ENCODE measurements at places on chromosomes 2 and 18. TPM values are rescaled to one million over a fixed set of nuclear protein-coding genes. Genes with fewer than 3 reads are reported as not detected.

SLC9A4 gene
- total RNA-seq = not detected

ANKRD36C gene
- 24.7 TPM for total RNA-seq

DPYSL5 gene
- not detected for total RNA-seq

MLPH gene
- 9.9 TPM for total RNA-seq

CHPF gene
- total RNA-seq = 214 TPM

CCDC68 gene
- total RNA-seq = 6.3 TPM

CDH19 gene
- total RNA-seq = 14.4 TPM

AP1S3 gene
- 2.0 TPM for total RNA-seq

C2orf66 gene
- not detected for total RNA-seq

APCDD1 gene
- 9.2 TPM for total RNA-seq

ZAP70 gene
- total RNA-seq = not detected

ARHGAP25 gene
- total RNA-seq = 4.3 TPM

TRAPPC8 gene
- 18.6 TPM for total RNA-seq

KLHL29 gene
- 5.2 TPM for total RNA-seq

TRIM43 gene
- total RNA-seq = not detected

AQP12A gene
- not detected for total RNA-seq

AMER3 gene
- total RNA-seq = not detected

CIB4 gene
- not detected for total RNA-seq

CHST9 gene
- total RNA-seq = not detected

ANTXR1 gene
- total RNA-seq = 132 TPM

TUBA3E gene
- not detected for total RNA-seq

WNT10A gene
- not detected for total RNA-seq

SLC4A3 gene
- 6.3 TPM for total RNA-seq

TMEM37 gene
- 2.9 TPM for total RNA-seq

NOSTRIN gene
- 0.18 TPM for total RNA-seq

TMEM247 gene
- not detected for total RNA-seq
